Gastrocnemius medialis (tissue), 4 donors: ENCODE measurements at places on chromosomes 12 and 14. TPM values are rescaled to one million over a fixed set of nuclear protein-coding genes. Genes with fewer than 3 reads are reported as not detected.

Gene RDH12
- total RNA-seq = not detected

Gene TAS2R7
- total RNA-seq = not detected

Gene HAL
- 1.3 TPM for total RNA-seq

Gene TAS2R13
- total RNA-seq = 3.8 TPM

Gene GPR84
- not detected for total RNA-seq

Gene RNASE2
- total RNA-seq = 0.91 TPM

Gene CYP27B1
- not detected for total RNA-seq

Gene TSHR
- total RNA-seq = not detected

Gene CLMN
- 3.8 TPM for total RNA-seq

Gene SYNE3
- 4.7 TPM for total RNA-seq

GRCh38 chr12:24084800-24085199 lies 135.3 kb upstream of the SOX5 start:
- no peaks in the 10 kb centered on the region for H3K36me3 ChIP-seq
- H3K27me3 ChIP-seq = no peaks in the 10 kb centered on the region

DNA sequence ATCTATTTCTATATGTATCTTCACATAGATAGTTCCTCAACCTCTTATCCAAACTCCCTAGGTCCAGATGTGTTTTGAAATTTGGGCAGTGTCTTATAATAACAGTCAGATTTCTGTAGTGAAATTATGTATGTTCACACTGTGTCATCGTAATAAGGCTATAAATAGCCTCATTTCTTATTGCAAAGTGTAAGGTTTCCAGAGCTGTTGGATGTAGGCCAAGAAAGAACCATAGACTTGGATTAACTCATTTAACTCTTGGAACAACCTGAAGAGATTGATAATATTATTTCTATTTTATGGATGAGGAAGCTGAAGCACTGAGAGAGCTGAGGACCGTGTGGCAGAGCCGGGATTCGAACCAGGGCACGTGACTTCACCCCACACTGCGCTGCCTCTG lies 49.0 kb upstream of the PIWIL1 start:
- no peaks in the 10 kb centered on the region for H3K27me3 ChIP-seq
- H3K27ac ChIP-seq = no peak overlapping the region

DNA sequence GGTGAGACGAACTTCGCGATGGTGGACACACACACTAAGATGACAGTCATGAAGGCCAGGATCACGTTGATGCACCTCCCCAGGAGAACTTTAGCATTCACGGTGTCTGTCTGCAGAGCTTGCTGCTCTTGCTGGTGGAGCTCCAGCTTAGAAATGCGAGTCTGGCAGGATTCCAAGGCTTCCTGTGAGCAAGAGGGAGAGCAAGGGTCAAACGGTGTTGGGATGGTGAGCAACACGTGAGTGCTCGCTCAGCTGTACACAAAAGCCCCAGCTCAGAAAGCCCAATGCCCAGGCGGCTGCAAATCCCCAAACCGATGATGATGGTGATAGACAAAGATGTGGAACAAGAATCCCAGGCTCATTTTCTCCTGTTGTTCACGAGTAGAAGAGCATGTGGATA lies 78.8 kb downstream of the TMCC3 start:
- H3K4me1 ChIP-seq = no peaks in the 10 kb centered on the region
- DNase-seq = no peak
- no peaks in the 10 kb centered on the region for H3K36me3 ChIP-seq
- H3K27ac ChIP-seq = no peak overlapping the region

DNA sequence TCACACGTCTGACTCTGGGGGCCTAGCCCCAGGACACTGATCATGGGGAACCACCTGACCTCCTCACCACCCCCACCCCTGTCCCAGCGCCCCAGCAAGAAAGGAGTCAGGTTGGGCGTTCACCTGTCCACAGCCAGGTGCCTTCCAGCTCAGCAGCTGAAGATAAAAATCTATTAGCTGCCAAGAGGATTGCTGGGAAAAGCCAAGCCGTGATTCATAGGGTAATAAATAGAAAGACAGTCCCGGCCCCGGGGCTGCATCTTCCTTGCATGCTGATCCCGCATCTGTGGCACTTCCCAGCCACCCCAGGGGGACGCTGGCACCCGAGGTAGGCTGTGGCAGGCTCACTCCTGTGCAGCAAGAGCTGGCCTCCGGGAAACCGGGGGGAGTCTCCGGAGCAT lies 70.2 kb upstream of the NCOR2 start:
- H3K27ac ChIP-seq = no peak overlapping the region
- DNase-seq = peak; percentile 49
- no peaks in the 10 kb centered on the region for H3K36me3 ChIP-seq
- H3K4me3 ChIP-seq = no peak overlapping the region
- H3K4me1 ChIP-seq = peaks cover 11% of the 10 kb centered on the region

GRCh38 chr14:75441728-75442127 lies 13.9 kb downstream of the JDP2 start:
- H3K27me3 ChIP-seq = no peaks in the 10 kb centered on the region

- no peak overlapping the region for H3K4me3 ChIP-seq
- H3K4me1 ChIP-seq = no peaks in the 10 kb centered on the region
- no peaks in the 10 kb centered on the region for H3K27me3 ChIP-seq
- no peak overlapping the region for H3K27ac ChIP-seq
Measured at GRCh38 chr12:82803201-82803600, 116.5 kb downstream of the TMTC2 start.

DNA sequence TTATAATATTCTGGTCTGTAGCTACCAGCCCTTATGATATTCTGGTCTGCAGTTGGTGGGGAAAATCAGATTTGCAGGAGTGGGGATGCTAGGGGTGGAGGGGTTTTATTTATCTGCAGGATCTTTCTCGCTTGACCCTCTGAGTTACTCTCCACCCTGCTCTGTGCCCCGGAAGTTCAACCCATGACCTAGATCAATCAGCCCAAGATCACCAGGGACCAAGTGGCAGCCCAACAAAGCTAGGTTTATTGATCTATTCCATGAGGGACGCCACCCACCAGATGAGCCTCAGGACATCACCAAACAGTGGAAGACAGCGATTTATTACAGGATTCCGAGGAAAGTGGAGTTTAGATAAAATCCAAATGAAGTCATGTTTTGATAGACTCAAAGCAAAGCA lies 25.8 kb upstream of the C12orf76 start:
- H3K27me3 ChIP-seq = no peaks in the 10 kb centered on the region
- H3K4me1 ChIP-seq = peaks cover 4% of the 10 kb centered on the region
- H3K4me3 ChIP-seq = no peak overlapping the region
- no peaks in the 10 kb centered on the region for H3K36me3 ChIP-seq
- H3K27ac ChIP-seq = no peak overlapping the region

- no peak overlapping the region for H3K27ac ChIP-seq
- DNase-seq = no peak
- H3K27me3 ChIP-seq = no peaks in the 10 kb centered on the region
- no peak overlapping the region for H3K4me3 ChIP-seq
Measured at GRCh38 chr14:32618991-32619390, 289.9 kb downstream of the AKAP6 start.

DNA sequence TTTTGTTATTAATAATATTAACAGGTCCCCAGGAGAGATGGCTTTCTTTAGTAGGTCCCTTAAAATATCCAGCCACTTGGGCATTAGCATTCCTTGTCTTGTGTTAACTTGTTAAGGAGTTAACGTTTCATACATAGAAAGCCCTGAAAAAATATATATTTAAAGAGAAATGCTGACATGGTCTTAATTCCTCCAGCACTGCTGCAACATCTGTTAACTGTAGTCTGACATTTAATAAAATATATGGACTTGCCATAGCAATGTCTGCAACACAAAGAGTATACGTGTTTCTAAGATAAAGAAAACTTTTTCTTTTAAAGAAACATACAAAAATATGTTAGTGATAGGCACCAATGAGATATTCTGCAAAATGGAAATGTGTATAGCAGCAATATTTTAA lies 10.0 kb downstream of the SLC38A4 start:
- H3K36me3 ChIP-seq = no peaks in the 10 kb centered on the region
- no peaks in the 10 kb centered on the region for H3K27me3 ChIP-seq
- H3K27ac ChIP-seq = no peak overlapping the region

GRCh38 chr14:102320033-102320660 lies 601 bp downstream of the ZNF839 start:
- peak; percentile 78 for DNase-seq
- peak overlapping the region; percentile 97 for H3K27ac ChIP-seq
- peaks cover 43% of the 10 kb centered on the region for H3K4me1 ChIP-seq
- no peaks in the 10 kb centered on the region for H3K36me3 ChIP-seq
- H3K4me3 ChIP-seq = peak overlapping the region; percentile 64
- no peaks in the 10 kb centered on the region for H3K27me3 ChIP-seq

- no peak overlapping the region for H3K4me3 ChIP-seq
- H3K27me3 ChIP-seq = no peaks in the 10 kb centered on the region
- peak overlapping the region; percentile 61 for H3K27ac ChIP-seq
- H3K36me3 ChIP-seq = no peaks in the 10 kb centered on the region
Measured at GRCh38 chr12:95608252-95609033, 57.2 kb upstream of the USP44 start.

GRCh38 chr12:22234561-22234960 lies 99.9 kb downstream of the ST8SIA1 start:
- H3K36me3 ChIP-seq = no peaks in the 10 kb centered on the region

GRCh38 chr12:26282339-26282940 lies 87.1 kb downstream of the SSPN start:
- no peaks in the 10 kb centered on the region for H3K27me3 ChIP-seq
- H3K4me1 ChIP-seq = peaks cover 11% of the 10 kb centered on the region
- H3K36me3 ChIP-seq = no peaks in the 10 kb centered on the region
- no peak for DNase-seq
- H3K27ac ChIP-seq = no peak overlapping the region

DNA sequence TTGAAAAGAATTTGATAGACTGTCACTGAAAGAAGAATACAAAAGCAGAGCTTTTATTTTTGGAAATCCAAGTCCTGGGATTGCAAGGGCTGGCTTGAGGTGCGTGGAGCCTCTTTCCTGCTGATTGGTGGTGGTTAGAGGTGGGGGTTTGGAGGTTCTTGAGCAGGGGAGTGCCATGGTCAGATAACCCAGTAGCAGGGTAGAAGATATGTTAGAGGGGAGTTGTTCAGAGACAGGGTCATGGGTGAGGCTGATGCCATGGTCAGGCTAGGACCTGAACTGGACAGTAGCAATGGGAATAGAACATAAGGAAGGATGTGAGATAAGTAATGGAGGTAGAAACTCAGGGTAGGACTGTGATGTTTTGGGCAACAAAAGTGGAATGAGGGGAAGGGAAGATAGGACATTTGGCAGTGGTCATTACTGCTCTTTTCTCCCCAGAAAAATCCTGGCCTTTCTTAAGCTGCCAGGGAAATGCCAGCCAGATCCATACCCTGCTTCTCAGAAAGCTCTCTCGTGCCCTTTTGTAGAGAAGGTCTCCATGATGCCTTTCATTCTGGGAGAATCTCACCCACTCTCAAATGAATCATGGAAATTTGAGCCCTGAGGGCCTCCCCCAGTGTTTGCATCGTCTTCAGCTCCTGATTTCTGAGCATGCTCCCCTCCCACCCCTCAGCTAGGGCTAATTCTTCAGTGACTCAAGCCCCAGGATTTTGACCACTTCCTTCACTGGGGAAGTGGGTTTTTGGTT lies 9.5 kb downstream of the EMP1 start:
- H3K4me3 ChIP-seq = no peak overlapping the region
- no peaks in the 10 kb centered on the region for H3K36me3 ChIP-seq
- peaks cover 5% of the 10 kb centered on the region for H3K27me3 ChIP-seq

GRCh38 chr14:54654605-54655004 lies 87.7 kb downstream of the SAMD4A start:
- H3K27me3 ChIP-seq = no peaks in the 10 kb centered on the region
- peaks cover 58% of the 10 kb centered on the region for H3K4me1 ChIP-seq
- DNase-seq = no peak
- H3K4me3 ChIP-seq = no peak overlapping the region
- H3K36me3 ChIP-seq = no peaks in the 10 kb centered on the region

DNA sequence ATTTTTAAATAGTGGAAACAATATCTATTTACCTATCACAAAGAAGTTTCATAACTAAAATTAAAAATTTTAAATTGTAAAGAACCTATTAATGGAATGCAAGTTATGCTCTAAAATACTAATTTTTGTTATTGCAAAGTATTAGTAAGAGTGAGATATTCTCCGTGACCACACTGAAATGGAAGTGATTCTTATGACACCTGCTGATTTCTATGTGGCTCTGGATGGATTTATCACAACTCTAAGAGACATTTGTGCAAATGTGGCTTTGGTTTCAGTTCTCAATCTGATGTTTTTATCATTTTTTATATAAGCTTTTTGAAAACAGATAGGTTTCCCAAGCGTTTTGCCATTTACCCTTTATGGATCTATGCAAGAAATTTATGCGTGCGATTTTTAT lies 497.8 kb downstream of the NAV3 start:
- H3K4me1 ChIP-seq = no peaks in the 10 kb centered on the region
- no peaks in the 10 kb centered on the region for H3K36me3 ChIP-seq
- no peak for DNase-seq
- H3K4me3 ChIP-seq = no peak overlapping the region
- H3K27me3 ChIP-seq = no peaks in the 10 kb centered on the region

- H3K27ac ChIP-seq = peak overlapping the region; percentile 70
- H3K27me3 ChIP-seq = no peaks in the 10 kb centered on the region
- DNase-seq = peak; percentile 64
- peaks cover 21% of the 10 kb centered on the region for H3K4me1 ChIP-seq
Measured at GRCh38 chr14:32224737-32225377, 21.8 kb upstream of the RNU6-8 start.

GRCh38 chr12:67519484-67520433 lies 128.8 kb upstream of the DYRK2 start:
- H3K4me1 ChIP-seq = peaks cover 20% of the 10 kb centered on the region
- H3K27me3 ChIP-seq = no peaks in the 10 kb centered on the region
- H3K27ac ChIP-seq = no peak overlapping the region
- no peaks in the 10 kb centered on the region for H3K36me3 ChIP-seq

GRCh38 chr14:104588066-104588857 lies 8.7 kb downstream of the C14orf180 start:
- H3K36me3 ChIP-seq = no peaks in the 10 kb centered on the region
- DNase-seq = no peak
- no peaks in the 10 kb centered on the region for H3K4me1 ChIP-seq
- H3K4me3 ChIP-seq = no peak overlapping the region

DNA sequence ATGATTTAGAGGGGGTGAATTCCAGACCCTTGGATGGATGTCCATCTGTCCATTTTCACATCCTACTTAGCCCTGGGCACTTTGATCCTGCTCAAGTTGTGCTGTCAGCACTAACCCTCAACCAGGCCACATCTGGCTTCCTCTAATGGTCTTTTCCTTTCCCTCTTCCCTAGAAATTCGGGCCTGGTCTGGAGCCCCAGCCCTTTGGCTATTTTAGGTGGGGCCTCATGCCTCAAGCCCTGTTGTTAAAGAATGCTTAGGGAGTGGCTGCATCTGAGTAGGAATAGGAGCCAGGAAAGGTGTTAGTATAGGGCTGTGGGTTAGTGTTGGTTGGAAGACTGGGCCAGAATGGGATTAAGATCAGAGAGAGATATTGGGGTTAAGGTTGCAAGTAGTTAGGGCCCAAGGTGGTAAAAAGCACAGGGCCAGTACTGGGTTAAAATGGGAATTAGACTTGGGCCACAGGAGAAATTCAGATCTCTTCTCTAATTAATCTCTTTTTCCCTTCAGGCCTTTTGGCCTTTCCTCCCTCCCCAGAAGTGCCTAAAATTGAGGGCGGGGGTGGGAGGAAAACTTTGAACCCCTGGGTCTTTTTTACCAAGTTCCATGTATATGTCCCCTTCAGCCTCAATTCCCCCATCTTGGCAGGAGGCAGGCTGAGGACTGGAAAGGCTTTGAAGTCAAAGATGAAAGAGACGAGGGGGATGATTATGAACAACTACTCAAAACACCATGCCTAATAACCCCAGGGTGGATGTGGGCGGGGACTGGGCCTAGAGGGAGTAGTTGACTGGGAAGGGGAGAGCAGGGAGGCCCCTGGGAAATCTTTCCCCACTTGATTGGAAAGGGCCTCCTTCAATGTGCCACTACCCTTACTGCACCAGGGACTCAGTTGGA lies 4.0 kb upstream of the ZNF385A start:
- DNase-seq = no peak
- H3K36me3 ChIP-seq = no peaks in the 10 kb centered on the region
- no peaks in the 10 kb centered on the region for H3K27me3 ChIP-seq
- peaks cover 34% of the 10 kb centered on the region for H3K4me1 ChIP-seq
